Tibial artery (tissue), 4 donors: ENCODE measurements at places on chromosomes 2 and 18.

DNA sequence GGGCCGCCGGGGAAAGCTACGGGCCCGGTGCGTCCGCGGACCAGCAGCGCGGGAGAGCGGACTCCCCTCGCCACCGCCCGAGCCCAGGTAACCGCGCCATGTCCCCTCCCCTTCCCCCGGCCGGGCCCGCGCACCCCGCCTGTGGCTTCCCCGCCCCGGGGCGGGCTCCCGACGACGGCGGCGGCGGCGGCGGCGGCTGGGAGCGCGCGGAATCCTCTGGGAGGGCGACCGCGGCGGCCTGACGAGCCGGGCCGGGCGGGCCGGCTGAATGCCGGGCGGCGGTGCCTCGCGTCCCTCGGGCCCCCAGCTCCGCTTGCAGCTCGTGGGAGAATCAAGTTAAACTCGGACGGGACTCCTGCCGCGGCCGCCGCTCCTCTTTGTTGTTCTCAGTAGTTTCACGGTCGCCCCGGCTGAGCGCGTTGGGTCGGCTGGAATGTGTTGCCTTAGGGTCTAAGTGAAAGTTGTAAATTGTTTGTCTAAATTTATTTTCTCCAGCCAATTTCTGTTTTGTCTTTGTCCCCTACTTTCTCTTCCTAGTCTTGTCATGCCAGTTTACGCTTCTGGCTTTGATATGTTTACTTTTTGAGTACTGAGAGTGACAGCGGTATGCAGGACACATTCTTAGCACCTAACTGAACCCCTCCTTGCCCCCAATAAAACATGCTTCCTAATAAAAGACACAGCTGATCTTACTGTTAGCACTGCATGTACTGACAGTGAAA, 685 bp downstream of the SMAD4 start:
- H3K4me3 ChIP-seq: peak overlapping the region; percentile 57
- peaks cover 11% of the 10 kb centered on the region for H3K36me3 ChIP-seq
- H3K27ac ChIP-seq: peak overlapping the region; percentile 92
- H3K4me1 ChIP-seq: peaks cover 43% of the 10 kb centered on the region
- no peaks in the 10 kb centered on the region for H3K27me3 ChIP-seq

DNA sequence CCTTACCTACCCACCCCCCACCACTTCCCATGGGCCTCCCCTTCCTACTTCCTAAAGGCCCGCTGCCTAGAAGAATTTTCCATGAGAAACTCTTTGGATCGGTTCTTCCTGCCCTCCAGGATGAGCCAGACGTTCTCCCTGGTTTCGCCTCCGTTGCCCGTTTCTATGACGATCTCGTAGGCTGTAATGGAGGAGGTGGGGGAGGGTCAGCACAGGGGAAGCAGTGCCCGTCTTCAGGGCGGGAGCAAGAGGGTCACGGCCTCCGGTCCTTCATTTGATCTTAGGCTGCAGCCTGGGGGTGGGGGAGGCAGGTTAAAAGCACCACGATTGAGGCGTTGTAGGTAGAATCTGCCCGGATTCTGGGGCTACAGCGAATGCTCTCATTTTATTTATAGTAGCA, 172.0 kb downstream of the LOXHD1 start:
- H3K4me1 ChIP-seq: no peaks in the 10 kb centered on the region
- no peaks in the 10 kb centered on the region for H3K36me3 ChIP-seq
- no peaks in the 10 kb centered on the region for H3K27me3 ChIP-seq
- DNase-seq: no peak
- H3K4me3 ChIP-seq: no peak overlapping the region
- H3K27ac ChIP-seq: no peak overlapping the region

DNA sequence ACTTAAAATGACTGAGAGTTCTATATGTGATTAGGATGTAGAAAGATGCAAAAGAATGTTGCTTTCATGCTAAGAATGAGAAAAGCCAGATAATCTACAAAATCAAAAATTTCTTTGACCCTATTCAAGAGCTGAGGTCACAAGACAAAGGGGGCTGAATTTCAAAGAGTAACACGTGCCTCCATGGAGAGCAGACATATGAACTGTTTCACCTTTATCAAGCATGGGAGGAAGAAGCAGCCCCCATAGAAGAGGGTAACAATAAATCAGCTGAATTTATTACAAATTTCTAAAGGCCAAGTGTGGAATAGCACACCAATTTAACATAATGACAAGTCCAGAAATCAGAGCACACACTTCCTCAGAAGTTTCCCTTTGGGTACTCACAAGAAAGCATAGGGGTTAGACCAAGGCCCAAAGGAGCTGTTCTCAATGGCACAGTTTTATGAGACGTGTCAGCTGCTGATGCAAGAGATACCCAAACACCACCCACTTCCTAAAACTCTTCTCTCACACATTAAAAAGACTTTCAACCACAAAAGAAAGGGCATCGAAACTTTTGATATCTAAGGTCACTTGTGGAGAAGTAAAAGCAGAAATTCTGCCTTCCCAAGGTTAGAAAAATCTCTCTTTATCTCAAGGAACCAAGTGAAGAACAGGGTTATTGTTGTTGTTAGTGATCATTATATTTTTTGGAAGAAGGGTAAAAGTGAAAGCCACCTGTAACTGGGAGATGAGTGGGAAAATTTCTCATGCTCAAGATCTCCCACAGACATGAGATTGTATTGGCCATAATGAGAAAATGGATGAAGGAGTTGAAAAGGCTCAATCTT, 950.1 kb downstream of the TRIB2 start:
- no peak for DNase-seq
- H3K27me3 ChIP-seq: no peaks in the 10 kb centered on the region
- no peaks in the 10 kb centered on the region for H3K36me3 ChIP-seq
- no peak overlapping the region for H3K4me3 ChIP-seq

GRCh38 chr2:174753038-174753633, 11.1 kb downstream of the CHRNA1 start:
- no peaks in the 10 kb centered on the region for H3K27me3 ChIP-seq
- H3K4me1 ChIP-seq: no peaks in the 10 kb centered on the region
- H3K36me3 ChIP-seq: no peaks in the 10 kb centered on the region
- H3K27ac ChIP-seq: no peak overlapping the region

GRCh38 chr2:223523551-223524001, 78.6 kb downstream of the SCG2 start:
- no peaks in the 10 kb centered on the region for H3K4me1 ChIP-seq
- H3K27me3 ChIP-seq: no peaks in the 10 kb centered on the region
- no peak overlapping the region for H3K27ac ChIP-seq
- no peaks in the 10 kb centered on the region for H3K36me3 ChIP-seq

- no peak for DNase-seq
- H3K27ac ChIP-seq: no peak overlapping the region
- no peaks in the 10 kb centered on the region for H3K4me1 ChIP-seq
- peaks cover 95% of the 10 kb centered on the region for H3K36me3 ChIP-seq
- no peak overlapping the region for H3K4me3 ChIP-seq
- no peaks in the 10 kb centered on the region for H3K27me3 ChIP-seq
These were observed 43.4 kb upstream of the AP1S3 start for GRCh38 chr2:223880796-223881195.

- DNase-seq: no peak
- H3K4me1 ChIP-seq: peaks cover 5% of the 10 kb centered on the region
These were observed 11.2 kb downstream of the ASPRV1 start for GRCh38 chr2:69950241-69950640.

DNA sequence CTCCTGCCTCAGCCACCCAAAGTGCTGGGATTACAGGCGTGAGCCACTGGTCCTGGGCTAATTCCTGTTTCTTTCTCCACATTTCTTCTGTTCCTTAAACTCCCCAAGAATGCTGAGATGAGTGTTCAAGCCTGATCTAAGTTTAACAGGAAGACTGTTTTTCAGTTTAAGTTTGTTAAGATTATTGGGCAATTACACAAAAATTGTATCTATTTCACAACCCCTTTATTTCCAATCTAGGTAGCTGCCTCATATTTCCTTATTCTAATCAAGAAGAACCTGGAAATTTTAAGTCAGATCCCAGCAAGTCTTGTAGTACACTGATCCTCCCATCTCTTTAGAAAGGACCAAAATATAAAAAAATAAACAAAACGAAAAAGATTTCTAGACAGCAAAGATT, 11.7 kb downstream of the SFT2D3 start:
- no peaks in the 10 kb centered on the region for H3K27me3 ChIP-seq
- peaks cover 59% of the 10 kb centered on the region for H3K36me3 ChIP-seq
- no peak overlapping the region for H3K4me3 ChIP-seq
- no peaks in the 10 kb centered on the region for H3K4me1 ChIP-seq

GRCh38 chr2:10688921-10689807, 611 bp downstream of the NOL10 start:
- peaks cover 21% of the 10 kb centered on the region for H3K4me1 ChIP-seq
- H3K27me3 ChIP-seq: no peaks in the 10 kb centered on the region
- peak overlapping the region; percentile 82 for H3K27ac ChIP-seq
- H3K4me3 ChIP-seq: peak overlapping the region; percentile 76

GRCh38 chr2:108633409-108633808, 85.9 kb upstream of the RANBP2 start:
- no peaks in the 10 kb centered on the region for H3K4me1 ChIP-seq
- no peak overlapping the region for H3K4me3 ChIP-seq
- no peaks in the 10 kb centered on the region for H3K27me3 ChIP-seq
- DNase-seq: no peak
- H3K27ac ChIP-seq: no peak overlapping the region

DNA sequence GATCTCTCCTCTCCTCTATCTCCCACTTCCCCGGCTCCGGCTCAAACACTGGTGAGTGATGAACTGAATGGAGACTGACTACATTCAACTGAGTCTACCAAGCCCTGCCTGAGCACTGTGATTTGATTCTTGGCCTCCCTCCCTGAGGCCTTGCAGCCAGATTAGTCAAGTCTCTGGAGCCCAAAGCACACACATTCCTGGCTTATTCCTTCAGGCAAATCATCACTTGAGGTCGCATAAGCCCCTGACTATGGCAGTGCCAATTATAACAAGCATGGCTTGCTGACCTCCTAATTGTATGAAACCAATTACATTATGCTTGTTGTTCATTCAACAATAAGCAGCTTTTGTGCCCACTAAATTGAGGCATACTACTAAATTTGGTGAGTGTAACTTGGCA, 34.6 kb downstream of the EFEMP1 start:
- peak; percentile 51 for DNase-seq
- no peak overlapping the region for H3K4me3 ChIP-seq
- H3K27me3 ChIP-seq: no peaks in the 10 kb centered on the region
- peak overlapping the region; percentile 82 for H3K27ac ChIP-seq
- H3K36me3 ChIP-seq: no peaks in the 10 kb centered on the region

- H3K27ac ChIP-seq: no peak overlapping the region
- no peaks in the 10 kb centered on the region for H3K36me3 ChIP-seq
- no peaks in the 10 kb centered on the region for H3K4me1 ChIP-seq
- H3K27me3 ChIP-seq: peaks cover 11% of the 10 kb centered on the region
These were observed 113.2 kb downstream of the GYPC start for GRCh38 chr2:126769118-126769517.

DNA sequence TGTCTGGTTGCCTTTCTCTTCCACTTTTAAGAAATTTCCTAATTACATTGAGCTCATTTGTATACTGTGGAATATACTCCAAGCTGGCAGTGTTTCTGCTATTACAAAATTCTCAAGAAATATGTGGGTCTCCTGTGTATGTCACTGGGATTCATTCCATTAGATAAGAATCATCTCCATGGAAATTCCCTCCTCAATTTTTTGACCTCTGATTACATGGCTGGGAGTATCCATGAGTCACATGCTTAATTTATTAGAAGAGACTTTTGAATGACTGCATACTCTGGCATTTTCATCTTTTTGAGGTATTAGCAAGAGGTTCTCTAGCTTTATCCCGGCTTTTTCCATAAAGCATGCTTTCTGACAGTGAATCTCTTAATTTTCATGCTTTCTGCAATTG, 665.5 kb upstream of the CNTNAP5 start:
- no peaks in the 10 kb centered on the region for H3K4me1 ChIP-seq
- H3K27ac ChIP-seq: no peak overlapping the region
- no peaks in the 10 kb centered on the region for H3K36me3 ChIP-seq
- no peaks in the 10 kb centered on the region for H3K27me3 ChIP-seq
- DNase-seq: no peak
- no peak overlapping the region for H3K4me3 ChIP-seq

- no peaks in the 10 kb centered on the region for H3K36me3 ChIP-seq
- H3K4me1 ChIP-seq: peaks cover 23% of the 10 kb centered on the region
- no peak overlapping the region for H3K4me3 ChIP-seq
- no peaks in the 10 kb centered on the region for H3K27me3 ChIP-seq
- DNase-seq: no peak
These were observed 5.2 kb upstream of the SLC35F6 start for GRCh38 chr2:26758790-26759321.

DNA sequence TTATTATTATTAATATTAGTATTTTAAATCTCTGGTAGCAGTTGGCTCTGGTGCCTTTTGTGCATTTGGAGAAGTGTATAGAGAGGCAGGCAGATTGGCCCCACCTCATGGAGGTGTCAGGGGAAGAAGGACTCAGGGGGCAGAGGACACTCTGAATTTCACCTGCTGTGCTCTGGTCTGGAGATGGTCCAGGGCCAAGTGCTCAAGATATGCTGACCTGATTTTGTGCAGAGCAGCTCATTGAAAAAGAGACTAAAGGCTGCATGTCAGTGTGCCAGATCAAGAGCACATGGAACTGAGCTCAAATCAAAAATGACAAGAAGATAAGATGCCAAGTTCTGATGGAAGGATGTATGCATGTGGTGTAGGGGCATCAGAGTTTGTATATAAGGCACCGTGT, 323.6 kb upstream of the TNP1 start:
- H3K4me3 ChIP-seq: no peak overlapping the region
- no peaks in the 10 kb centered on the region for H3K27me3 ChIP-seq
- no peak for DNase-seq

DNA sequence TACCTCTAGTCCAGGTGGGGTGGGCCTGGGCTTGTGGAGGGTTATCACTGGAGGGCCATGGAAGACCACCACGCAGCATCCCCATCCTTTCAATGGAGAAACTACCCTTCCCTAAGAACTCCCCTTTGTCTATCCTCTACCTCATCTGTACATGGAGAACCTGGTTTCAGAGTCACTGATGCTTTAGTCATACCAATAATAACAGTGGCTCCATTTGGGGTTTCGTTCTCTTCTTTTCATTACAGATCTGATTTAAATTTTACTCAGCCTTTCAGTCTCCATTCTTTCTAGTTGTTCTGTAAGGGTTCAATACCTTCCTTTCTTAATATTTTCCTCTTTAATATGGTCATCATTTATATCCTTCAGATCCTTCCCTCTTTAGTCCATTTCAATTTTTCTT, 54.6 kb upstream of the ZFP36L2 start:
- H3K4me1 ChIP-seq: peaks cover 16% of the 10 kb centered on the region
- H3K36me3 ChIP-seq: peaks cover 38% of the 10 kb centered on the region
- no peak overlapping the region for H3K27ac ChIP-seq
- no peak for DNase-seq
- H3K27me3 ChIP-seq: no peaks in the 10 kb centered on the region
- H3K4me3 ChIP-seq: no peak overlapping the region

GRCh38 chr2:48482769-48483168, 47.2 kb upstream of the STON1 start:
- H3K36me3 ChIP-seq: peaks cover 43% of the 10 kb centered on the region
- H3K27me3 ChIP-seq: no peaks in the 10 kb centered on the region
- H3K27ac ChIP-seq: peak overlapping the region; percentile 61
- DNase-seq: no peak
- H3K4me1 ChIP-seq: peaks cover 3% of the 10 kb centered on the region

GRCh38 chr2:238938003-238938400, 90.1 kb downstream of the TWIST2 start:
- H3K36me3 ChIP-seq: no peaks in the 10 kb centered on the region
- H3K27ac ChIP-seq: peak overlapping the region; percentile 27
- no peaks in the 10 kb centered on the region for H3K4me1 ChIP-seq
- no peaks in the 10 kb centered on the region for H3K27me3 ChIP-seq
- no peak overlapping the region for H3K4me3 ChIP-seq
